ENCODE measurements at places on chromosomes 11 and 22. TPM values are rescaled to one million over a fixed set of nuclear protein-coding genes. Genes with fewer than 3 reads are reported as not detected.

Gene SLC22A8
- not detected for total RNA-seq

Gene CLMP
- total RNA-seq = not detected

Gene CATSPERZ
- total RNA-seq = 0.15 TPM

Gene CCDC188
- 8.3 TPM for total RNA-seq

Gene OR8G5
- not detected for total RNA-seq

Gene CDC42BPG
- 0.33 TPM for total RNA-seq

Gene MOGAT2
- total RNA-seq = not detected

Gene CABP4
- total RNA-seq = 3.9 TPM

Gene MRE11
- total RNA-seq = 12.5 TPM

Gene OR52N4
- not detected for total RNA-seq

Gene MRPL17
- 99.3 TPM for total RNA-seq

Gene GAS2L1
- total RNA-seq = 47.1 TPM

Gene YPEL4
- total RNA-seq = 0.25 TPM

Gene MIOX
- total RNA-seq = not detected

Gene FAM83F
- total RNA-seq = not detected

Gene PKP3
- 1.6 TPM for total RNA-seq

Gene LSP1
- 0.20 TPM for total RNA-seq

Gene RASSF10
- not detected for total RNA-seq

Gene OR11H1
- not detected for total RNA-seq

Gene ART1
- total RNA-seq = not detected

Gene KCNJ4
- total RNA-seq = not detected

Gene HTR3B
- not detected for total RNA-seq

Gene NPAS4
- not detected for total RNA-seq

Gene ZNF214
- not detected for total RNA-seq

Gene CCDC87
- not detected for total RNA-seq

Gene CSF2RB
- 9.5 TPM for total RNA-seq

Gene CCDC179
- total RNA-seq = not detected

Gene SLN
- not detected for total RNA-seq

Gene CDC45
- total RNA-seq = 43.0 TPM

Gene AGBL2
- total RNA-seq = not detected

Gene ANO5
- 0.13 TPM for total RNA-seq

Gene CD3E
- not detected for total RNA-seq

Gene C1QTNF5
- 90.1 TPM for total RNA-seq

Gene C11orf68
- total RNA-seq = 19.7 TPM
